ENCODE measurements at places on chromosomes 12 and 14. TPM values are rescaled to one million over a fixed set of nuclear protein-coding genes. Genes with fewer than 3 reads are reported as not detected.

The TMPRSS12 gene
- total RNA-seq = not detected

- peaks cover 74% of the 10 kb centered on the region for H3K4me1 ChIP-seq
- DNase-seq = peak; percentile 79
- no peak overlapping the region for H3K4me3 ChIP-seq
- peak overlapping the region; percentile 97 for H3K27ac ChIP-seq
- no peaks in the 10 kb centered on the region for H3K27me3 ChIP-seq
- no peaks in the 10 kb centered on the region for H3K36me3 ChIP-seq
Measured at GRCh38 chr12:52243856-52244614, 11.0 kb downstream of the KRT7 start.

The CCDC197 gene
- total RNA-seq = not detected

- no peak overlapping the region for H3K27ac ChIP-seq
- DNase-seq = no peak
- H3K36me3 ChIP-seq = no peaks in the 10 kb centered on the region
- no peaks in the 10 kb centered on the region for H3K27me3 ChIP-seq
- no peaks in the 10 kb centered on the region for H3K4me1 ChIP-seq
- H3K4me3 ChIP-seq = no peak overlapping the region
Measured at GRCh38 chr12:88691811-88692210, 111.5 kb upstream of the KITLG start.

The NPFF gene
- total RNA-seq = not detected

GRCh38 chr14:79256380-79256779, 954.9 kb downstream of the DIO2 start:
- no peak for DNase-seq
- no peak overlapping the region for H3K27ac ChIP-seq
- no peak overlapping the region for H3K4me3 ChIP-seq
- H3K36me3 ChIP-seq = no peaks in the 10 kb centered on the region
- H3K27me3 ChIP-seq = no peaks in the 10 kb centered on the region

The PAH gene
- total RNA-seq = 0.51 TPM

The SIRT4 gene
- 1.5 TPM for total RNA-seq

DNA sequence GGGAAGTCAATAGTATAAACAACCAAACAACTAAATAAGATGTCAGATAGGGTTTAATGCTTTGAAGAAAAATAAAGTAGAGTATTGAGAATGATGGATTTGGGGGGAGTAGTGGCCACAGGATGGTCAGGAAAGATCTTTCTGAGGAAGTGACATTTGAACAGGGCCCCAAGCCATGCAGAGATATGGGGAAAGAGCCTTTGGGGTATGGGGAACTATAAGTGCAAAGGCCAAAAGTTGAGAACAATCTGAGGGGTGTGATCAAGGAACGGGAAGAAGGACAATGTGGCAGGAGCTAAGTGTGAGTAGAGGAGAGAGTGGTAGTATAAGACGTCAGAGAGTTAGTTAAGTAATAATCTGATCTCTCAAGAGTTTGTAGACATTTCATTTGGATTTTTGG, 1.3 kb downstream of the MRPS35 start:
- no peak for DNase-seq
- H3K4me3 ChIP-seq = peak overlapping the region; percentile 75
- H3K36me3 ChIP-seq = peaks cover 10% of the 10 kb centered on the region
- H3K27me3 ChIP-seq = no peaks in the 10 kb centered on the region
- peaks cover 6% of the 10 kb centered on the region for H3K4me1 ChIP-seq

DNA sequence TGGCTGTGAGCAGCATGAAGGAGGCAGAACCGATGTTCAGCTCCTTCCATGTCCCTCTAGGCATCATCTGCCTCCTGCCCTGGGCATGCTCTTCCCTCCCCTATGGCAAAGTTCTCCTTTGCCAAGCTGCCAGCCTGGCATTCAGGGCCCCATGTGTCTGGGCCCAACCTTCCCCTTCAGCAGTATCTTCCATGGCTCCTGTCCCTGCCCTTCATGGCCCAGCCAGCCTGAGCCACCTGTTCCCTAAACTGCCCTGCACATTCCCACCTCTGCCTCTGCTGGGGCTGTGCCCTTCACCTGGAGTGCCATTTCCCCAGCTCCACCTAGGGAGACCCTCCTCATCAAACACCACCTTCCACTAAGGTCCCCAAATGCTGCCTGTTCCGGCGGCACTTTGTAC, 74.0 kb upstream of the TCL1A start:
- H3K4me3 ChIP-seq = no peak overlapping the region
- H3K27ac ChIP-seq = no peak overlapping the region
- no peak for DNase-seq
- no peaks in the 10 kb centered on the region for H3K27me3 ChIP-seq

GRCh38 chr12:4269279-4269991, 4.1 kb upstream of the CCND2 start:
- no peak for DNase-seq
- peaks cover 34% of the 10 kb centered on the region for H3K27me3 ChIP-seq
- no peak overlapping the region for H3K27ac ChIP-seq

DNA sequence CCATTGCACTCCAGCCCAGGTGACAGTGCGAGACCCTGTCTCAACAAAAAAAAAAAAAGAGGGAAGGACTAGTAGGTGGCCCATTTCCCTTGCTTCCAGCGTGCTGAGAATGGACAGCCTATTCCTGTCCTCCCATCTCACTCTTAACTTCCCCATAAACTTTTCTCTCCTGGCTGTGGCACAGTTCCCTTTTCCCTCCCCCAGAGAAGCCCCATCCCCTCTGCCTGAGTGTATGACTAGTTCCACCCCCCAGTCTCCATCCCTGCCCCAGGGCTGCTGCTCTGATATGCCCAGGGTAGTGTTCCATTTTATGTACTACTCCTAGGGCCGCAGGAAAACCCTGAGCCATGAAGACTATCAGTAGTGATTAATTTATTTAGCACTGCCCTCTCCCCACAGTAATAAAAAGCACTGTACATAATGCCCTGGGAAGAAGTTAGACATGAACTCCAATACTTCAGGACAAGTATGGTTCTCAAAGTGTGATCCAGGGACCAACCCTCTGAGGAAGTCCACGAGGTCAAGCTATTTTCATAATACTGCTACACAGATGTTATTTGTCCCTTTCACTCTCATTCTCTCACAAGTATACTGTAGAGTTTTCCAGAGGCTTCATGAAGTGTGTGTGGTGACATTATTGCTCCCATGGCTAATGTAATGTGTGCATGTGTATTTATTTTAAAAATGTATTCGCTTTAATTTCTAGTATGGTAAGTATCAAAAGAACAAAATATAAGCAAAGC, 11.5 kb upstream of the CHD4 start:
- H3K27me3 ChIP-seq = no peaks in the 10 kb centered on the region
- H3K27ac ChIP-seq = no peak overlapping the region
- no peaks in the 10 kb centered on the region for H3K36me3 ChIP-seq
- DNase-seq = no peak

DNA sequence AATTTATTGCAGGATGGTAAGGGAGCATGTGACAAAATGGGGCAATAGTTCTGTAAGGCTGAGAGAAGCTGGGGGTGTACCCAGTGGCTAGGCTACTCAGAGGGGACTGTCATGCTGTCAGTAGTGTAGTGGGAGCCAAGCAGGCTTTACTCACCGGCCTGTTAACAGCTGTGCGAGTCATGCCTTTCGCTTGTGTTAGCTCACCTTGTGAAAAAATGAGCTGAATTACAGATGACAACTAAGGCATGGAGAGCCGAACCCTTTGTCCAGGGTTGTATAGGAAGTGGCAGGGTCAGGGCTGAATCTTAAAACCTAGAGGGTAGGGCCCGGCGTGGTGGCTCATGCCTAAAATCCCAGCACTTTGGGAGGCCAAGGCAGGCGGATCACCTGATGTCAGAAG, 37.9 kb downstream of the SH2B3 start:
- H3K36me3 ChIP-seq = no peaks in the 10 kb centered on the region
- no peak for DNase-seq
- H3K4me1 ChIP-seq = peaks cover 62% of the 10 kb centered on the region
- peak overlapping the region; percentile 60 for H3K27ac ChIP-seq
- no peak overlapping the region for H3K4me3 ChIP-seq

The ENDOU gene
- not detected for total RNA-seq

The ZC2HC1C gene
- 5.2 TPM for total RNA-seq

GRCh38 chr12:105272152-105272551, 36.2 kb upstream of the APPL2 start:
- no peaks in the 10 kb centered on the region for H3K36me3 ChIP-seq
- H3K27me3 ChIP-seq = peaks cover 2% of the 10 kb centered on the region

DNA sequence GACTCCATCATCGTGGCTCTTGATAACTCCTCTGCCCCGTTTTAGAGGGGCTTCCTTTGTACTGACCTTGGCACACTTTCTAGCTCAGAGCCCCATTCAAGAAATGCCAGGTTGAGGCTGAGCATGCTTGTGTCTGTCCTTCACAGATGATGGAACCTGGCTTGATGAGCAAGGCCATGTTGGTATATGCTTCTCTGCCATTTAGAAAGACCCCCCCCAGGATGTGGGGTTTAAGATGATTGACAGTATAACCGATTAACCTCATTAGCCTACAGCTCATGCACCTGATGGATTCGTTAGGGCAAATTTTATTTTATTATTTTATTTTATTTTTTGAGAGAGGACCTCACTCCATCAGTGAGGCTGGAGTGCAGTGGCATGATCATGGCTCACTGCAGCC, 21.0 kb downstream of the BATF start:
- H3K4me1 ChIP-seq = no peaks in the 10 kb centered on the region
- DNase-seq = no peak
- H3K4me3 ChIP-seq = no peak overlapping the region
- H3K27ac ChIP-seq = no peak overlapping the region
- H3K36me3 ChIP-seq = no peaks in the 10 kb centered on the region
- H3K27me3 ChIP-seq = no peaks in the 10 kb centered on the region

- H3K4me3 ChIP-seq = no peak overlapping the region
- no peak overlapping the region for H3K27ac ChIP-seq
- no peaks in the 10 kb centered on the region for H3K36me3 ChIP-seq
Measured at GRCh38 chr12:1542599-1542998, 51.8 kb downstream of the FBXL14 start.

DNA sequence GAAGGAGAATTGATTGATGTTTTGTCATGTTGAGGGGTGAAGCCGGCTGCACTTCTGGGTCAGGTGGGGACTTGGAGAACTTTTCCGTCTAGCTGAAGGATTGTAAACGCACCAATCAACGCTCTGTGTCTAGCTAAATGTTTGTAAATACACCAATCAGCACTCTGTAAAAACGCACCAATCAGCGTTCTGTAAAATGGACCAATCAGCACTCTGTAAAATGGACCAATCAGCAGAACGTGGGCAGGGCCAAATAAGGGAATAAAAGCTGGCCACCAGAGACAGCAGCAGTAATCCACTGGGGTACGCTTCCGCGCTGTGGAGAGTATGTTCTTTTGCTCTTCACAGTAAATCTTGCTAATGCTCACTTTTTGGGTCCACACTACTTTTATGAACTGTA, 384.1 kb downstream of the FOXG1 start:
- no peak overlapping the region for H3K4me3 ChIP-seq
- no peak overlapping the region for H3K27ac ChIP-seq
- no peaks in the 10 kb centered on the region for H3K36me3 ChIP-seq
- no peak for DNase-seq

- H3K36me3 ChIP-seq = no peaks in the 10 kb centered on the region
- no peak overlapping the region for H3K27ac ChIP-seq
- no peaks in the 10 kb centered on the region for H3K4me1 ChIP-seq
- H3K4me3 ChIP-seq = no peak overlapping the region
- no peaks in the 10 kb centered on the region for H3K27me3 ChIP-seq
Measured at GRCh38 chr12:112001576-112001975, 11.4 kb downstream of the TMEM116 start.

DNA sequence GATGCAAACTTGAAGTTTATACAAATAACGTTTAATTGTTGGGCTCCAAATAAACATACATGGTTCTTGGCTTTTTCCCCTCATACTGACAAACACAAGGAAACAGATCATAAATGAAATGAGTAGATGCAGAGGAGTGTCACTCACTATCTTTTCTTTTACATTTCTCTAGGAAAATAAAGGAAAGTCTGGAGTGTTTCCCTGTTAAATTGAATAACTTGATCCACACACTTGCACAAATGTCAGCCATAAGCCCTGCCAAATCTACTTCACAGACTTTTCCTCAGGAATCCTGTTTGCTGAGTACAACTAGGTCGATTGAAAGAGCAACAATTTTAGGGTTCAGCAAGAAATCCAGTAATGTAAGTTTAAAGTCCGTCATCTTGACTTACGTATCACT, 175.3 kb downstream of the PLCZ1 start:
- H3K36me3 ChIP-seq = no peaks in the 10 kb centered on the region
- H3K27ac ChIP-seq = no peak overlapping the region
- DNase-seq = no peak
- H3K27me3 ChIP-seq = no peaks in the 10 kb centered on the region
- no peaks in the 10 kb centered on the region for H3K4me1 ChIP-seq

DNA sequence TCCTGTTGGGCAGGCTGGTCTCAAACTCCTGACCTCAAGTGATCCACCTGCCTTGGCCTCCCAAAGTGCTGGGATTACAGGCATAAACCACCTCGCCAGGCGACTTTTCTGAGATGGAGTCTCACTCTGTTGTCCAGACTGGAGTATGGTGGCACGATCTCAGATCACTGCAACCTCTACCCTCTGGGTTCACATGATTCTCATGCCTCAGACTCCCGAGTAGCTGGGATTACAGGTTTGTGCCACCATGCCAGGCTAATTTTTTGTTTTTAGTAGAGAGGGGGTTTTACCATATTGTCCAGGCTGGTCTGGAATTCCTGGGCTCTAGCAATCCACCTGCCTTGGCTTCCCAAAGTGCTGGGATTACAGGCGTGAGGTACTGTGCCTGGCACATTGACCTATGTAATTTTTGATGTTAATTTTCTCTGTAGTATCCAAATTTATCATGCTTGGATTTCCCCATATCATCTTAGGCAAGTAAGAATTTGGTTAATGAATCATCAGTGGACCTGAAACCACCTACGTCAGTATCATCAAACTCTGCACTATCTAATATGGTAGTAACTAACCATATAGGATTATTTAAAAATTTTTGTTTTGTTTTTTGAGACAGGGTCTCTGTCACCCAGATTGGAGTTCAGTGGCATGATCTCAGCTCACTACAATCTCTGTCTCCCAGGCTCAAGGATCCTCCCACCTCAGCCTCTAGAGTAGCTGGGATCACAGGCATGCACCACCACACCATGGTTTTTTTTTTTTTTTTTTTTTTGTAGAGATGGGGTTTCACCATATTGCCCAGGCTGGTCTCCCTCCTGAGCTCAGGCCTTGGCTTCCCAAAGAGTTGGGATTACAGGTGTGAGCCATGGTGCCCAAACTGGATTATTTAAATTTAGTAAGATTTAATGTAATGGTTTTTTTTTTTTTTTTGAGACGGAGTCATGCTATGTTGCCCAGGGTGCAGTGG, 11.9 kb upstream of the ATP5F1B start:
- H3K27ac ChIP-seq = no peak overlapping the region
- no peaks in the 10 kb centered on the region for H3K27me3 ChIP-seq
- H3K4me1 ChIP-seq = no peaks in the 10 kb centered on the region
- DNase-seq = no peak
- H3K36me3 ChIP-seq = no peaks in the 10 kb centered on the region

GRCh38 chr14:68476212-68477109, 316.4 kb downstream of the ZFP36L1 start:
- no peaks in the 10 kb centered on the region for H3K27me3 ChIP-seq
- DNase-seq = no peak
- H3K4me3 ChIP-seq = no peak overlapping the region
- H3K4me1 ChIP-seq = peaks cover 3% of the 10 kb centered on the region
